ENCODE measurements at places on chromosomes 12 and 14.

GRCh38 chr14:60346706-60347105 is 97.7 kb downstream of the PPM1A start:
- DNase-seq: peak; percentile 57

- DNase-seq: no peak
Measured at GRCh38 chr14:26332966-26333365, 264.9 kb downstream of the NOVA1 start.

DNA sequence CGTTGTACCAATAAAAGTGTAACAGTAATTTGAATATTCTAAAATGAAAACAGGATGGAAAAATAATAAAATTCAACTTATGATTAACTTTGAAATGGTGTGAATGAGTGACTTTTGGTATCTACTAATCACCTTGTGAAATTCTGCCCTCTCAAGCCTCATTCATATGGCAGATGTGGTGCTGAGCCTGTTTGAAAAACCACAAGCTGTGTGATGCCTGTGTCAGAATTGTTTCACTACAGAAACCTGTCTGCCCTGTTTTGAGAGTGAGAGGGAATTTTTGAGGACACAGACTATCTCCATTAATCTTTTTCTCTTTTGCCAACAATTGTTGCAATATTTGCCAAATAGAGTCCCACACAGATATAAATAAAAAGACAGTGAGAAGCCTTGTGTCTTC is 3.9 kb upstream of the RNU6-7 start:
- no peak for DNase-seq

DNA sequence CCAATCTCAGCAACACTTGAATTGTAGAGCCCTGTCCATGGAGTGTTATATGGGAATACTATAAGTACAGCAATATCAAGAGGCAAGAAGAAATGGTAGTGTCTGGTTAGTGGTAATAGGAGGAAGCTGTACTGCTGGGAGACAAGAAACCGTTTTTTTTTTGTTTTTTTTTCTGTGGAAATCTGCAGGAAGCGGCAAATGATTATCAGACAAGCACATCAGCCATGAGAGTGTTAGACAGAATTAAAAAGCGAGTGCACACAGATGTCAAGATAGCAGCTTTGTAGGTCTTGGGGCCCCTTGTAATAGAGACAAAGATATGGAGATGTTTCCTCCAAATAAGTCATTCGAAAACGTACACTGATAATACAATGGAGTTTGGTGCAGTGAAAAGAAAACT is 6.7 kb downstream of the TESPA1 start:
- DNase-seq: no peak
